MCF 10A (cell line): ENCODE measurements at places on chromosomes 2 and 18.

DNA sequence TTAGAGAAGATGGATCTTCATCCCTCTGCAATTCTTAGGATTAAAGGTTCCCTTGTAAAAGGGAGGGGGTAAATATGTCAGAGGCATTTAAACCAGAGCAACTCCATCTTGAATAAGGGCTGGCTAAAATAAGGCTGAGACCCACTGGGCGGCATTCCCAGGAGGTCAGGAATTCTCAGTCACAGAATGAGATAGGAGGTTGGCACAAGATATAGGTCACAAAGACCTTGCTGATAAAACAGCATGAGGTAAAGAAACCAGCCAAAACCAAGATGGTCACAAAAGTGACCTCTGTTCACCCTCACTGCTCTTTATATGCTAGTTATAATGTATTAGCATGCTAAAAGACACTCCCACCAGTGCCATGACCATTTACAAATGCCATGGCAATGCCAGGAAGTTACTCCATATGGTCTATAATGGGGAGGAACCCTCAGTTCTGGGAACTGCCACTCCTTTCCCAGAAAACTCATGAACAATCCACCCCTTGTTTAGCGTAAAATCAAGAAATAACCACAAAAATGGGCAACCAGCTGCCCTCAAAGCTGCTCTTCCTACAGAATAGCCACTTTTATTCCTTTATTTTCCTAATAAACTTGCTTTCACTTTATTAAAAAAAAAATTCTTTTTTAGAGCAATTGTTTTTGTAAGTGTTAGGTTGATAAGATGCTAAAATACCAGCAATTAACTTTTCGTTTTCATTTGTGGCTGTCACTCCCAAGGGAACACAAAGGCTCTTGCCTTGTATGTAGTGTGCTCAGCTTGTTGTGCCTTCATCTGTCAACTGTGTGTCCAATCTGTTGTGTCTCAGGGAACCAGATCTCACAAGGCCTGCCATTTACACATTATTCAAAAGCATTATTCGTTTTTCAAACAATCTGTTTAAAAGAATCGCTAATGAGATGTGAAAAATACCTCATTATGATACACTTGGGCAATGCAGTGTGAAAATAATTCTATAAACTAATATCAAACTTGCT, 205.2 kb upstream of the RGPD4 start:
- DNase-seq, result no peak

DNA sequence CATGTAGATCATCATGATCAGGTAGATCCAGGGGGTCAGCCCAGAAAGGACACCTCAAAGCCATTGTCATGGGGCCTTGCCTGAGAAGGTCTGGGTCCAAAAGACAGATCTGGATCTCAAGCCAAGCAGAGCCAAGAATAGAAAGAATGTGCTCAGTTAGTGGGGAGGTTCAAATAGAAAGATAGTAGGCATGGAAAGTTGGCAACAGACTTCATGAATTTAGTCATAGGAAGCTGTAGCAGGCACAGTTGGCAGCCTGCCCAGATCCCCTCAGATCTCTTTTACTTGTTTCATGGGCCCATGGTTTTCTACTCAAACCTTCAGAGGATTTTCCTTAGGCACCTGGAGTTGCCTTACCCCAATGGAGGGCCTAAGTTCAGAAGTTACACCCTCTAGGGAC, 767.0 kb downstream of the SLC4A3 start:
- DNase-seq, result peak; percentile 80

- no peak for DNase-seq
These were observed 24.2 kb downstream of the OTOF start for GRCh38 chr2:26453421-26454329.

- peak; percentile 83 for DNase-seq
These were observed 23.7 kb downstream of the TMEM127 start for GRCh38 chr2:96241900-96242611.

DNA sequence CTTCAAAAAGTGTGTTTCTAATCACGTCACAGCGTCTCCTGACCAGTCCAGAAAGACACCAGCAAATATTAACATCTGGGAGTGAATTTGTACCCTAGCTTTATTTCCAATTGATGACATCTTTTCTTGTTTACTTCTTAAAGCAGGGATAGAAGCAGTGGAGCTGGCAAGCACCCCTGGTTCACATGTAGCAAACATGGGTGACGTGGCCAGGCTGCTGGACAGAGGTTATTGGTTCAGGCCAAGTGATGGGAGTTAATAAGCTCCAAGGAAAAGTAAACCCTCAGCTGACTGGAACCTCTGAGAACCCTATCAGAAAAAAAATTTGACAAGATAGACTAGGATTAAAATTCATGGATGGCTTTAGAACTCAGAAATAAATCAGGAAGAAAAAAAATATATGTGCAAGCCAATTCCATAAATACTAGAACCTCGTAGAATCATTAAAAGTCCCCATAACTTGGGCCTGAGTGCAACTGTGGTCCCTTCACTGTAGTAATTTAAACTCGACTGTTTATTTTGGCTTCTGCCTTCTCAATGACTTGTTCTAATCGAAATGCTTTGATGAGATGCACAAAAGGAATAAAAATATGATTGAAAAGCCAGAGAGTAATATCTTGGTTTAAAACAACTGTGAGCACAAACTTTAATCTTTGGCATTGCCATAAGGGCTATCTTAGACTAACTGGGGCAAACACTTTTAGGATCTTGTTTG, 121.5 kb upstream of the CTAGE1 start:
- DNase-seq, result no peak

- no peak for DNase-seq
These were observed 70.7 kb downstream of the SOS1 start for GRCh38 chr2:39050109-39050508.

- no peak for DNase-seq
These were observed 50.5 kb downstream of the OSBPL6 start for GRCh38 chr2:178244777-178245176.

- DNase-seq, result no peak
These were observed 35.1 kb upstream of the CD8A start for GRCh38 chr2:86825693-86826381.

GRCh38 chr2:15560140-15560987, 770 bp downstream of the NBAS start:
- DNase-seq, result peak; percentile 34

DNA sequence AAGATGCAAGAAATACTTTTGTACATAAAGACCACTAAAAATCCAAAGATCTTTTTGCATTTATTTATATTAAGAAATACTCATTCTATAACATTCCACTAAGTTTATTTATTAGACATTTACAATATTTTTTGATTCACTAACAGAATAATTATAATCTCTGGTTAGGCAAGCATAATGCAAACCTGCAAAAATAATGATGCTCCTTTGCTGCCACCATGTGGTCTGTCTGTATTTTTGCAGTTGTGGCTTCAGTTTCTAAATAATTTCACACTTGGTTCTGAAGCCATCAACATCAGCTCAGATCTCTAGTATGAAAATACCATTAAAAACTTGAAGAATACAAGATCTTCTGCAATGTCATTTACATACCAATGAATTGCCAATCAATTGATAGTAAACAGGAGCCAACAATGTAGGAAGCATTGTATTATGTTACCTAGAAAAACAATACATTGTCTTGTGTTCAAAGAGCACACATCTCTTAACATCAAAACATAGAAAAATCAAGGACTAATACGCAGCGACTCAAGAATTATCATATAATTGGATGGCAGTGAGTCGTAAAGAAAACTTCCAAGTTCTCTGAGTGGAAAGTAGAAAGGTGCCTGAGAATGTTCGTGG, 28.8 kb upstream of the WDR75 start:
- peak; percentile 61 for DNase-seq

- no peak for DNase-seq
These were observed 288.6 kb downstream of the SETBP1 start for GRCh38 chr18:44969214-44969795.

DNA sequence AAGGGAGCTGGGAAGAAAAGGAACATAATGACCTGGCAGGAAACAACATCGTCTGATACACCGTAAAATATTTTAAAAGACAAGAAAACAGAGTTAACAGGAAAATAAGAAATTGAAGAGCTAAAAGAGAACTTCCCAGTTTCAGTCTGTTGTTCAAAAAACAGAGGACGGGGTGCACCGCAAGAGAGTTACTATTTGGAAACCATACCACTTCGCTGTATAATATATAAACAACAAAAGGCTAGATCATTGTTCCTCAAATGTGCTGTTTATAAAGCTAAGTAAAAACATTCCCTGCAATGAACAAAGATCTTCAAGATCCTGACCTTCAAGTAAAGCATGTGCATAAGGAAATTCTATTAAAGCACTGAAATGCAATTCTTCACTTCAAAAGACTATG, 2.1 kb downstream of the PPP3R1 start:
- no peak for DNase-seq

DNA sequence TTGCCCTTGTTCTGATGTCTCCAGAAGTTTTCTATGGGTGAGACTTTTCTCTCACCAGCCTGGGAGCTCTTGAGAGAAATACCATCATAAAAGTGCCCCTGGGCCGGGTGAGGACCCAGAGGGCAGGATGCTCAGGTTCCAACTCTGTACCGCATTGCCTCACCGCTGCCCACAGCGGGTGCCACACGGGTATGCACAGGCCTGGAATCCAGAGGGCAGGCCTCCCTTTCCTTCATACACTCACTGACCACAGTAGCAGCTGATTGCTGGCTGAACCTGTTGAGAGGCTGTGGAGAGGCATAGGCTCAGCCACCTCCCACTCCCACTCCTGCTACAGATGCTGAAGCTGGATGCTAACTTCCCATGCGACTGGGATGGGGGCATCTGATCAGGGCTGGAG, 293.8 kb downstream of the CYP26B1 start:
- no peak for DNase-seq

GRCh38 chr2:36489281-36489680, 108.7 kb downstream of the FEZ2 start:
- DNase-seq, result peak; percentile 55

DNA sequence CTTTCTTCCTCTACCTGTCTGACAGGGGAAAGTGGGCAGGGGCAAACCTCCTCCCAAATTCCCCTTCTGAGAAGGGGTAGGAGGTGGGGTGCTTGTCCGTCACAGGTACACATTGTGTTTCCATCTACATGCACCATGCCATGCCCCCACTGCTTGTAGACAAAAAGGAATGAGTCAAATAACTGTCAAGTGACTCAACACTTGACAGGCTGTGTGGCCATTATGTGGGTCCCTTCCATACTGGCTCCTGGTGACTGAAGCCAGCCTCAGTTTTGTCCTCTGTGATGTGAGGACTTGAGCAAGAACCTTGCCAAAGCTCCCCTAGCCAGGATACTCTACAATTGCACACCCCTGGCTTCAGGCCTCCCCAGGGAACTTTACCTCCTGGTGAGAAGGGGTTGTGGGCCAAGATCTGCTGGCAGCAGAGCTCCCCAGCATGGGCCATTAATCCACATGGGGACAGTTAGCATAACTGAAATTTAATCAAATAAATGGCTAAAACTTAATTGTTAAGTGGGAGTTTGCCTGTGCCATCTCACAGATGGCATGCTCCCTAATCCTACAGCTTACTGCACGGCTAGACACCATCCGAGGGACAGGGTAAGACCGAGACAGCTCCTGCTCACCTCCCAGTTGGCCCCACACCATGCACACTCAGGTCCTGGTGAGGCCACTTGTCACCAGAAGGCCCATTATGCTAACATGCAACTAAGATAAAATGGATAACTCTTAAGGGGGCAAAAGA, 140.2 kb downstream of the BCL11A start:
- no peak for DNase-seq

DNA sequence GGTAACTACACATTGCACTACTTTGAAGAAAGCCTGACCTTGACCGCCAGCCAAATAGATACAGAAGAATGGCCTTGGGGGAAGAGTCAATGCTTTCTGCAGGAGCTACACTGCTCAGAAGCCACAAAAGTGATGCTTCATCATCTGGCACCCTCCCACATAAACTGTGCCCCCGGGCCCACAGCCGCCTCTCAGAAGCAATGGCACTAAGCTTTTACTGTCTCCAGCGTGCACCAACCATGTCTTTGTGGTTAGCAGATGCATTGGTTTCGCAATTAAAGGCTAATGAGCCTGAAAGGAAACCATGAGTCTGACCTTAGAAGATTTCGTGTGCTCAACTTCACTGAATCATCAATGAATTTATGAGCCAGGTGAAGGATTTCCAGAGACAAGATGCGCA, 209.4 kb upstream of the TRIB2 start:
- DNase-seq, result peak; percentile 99

DNA sequence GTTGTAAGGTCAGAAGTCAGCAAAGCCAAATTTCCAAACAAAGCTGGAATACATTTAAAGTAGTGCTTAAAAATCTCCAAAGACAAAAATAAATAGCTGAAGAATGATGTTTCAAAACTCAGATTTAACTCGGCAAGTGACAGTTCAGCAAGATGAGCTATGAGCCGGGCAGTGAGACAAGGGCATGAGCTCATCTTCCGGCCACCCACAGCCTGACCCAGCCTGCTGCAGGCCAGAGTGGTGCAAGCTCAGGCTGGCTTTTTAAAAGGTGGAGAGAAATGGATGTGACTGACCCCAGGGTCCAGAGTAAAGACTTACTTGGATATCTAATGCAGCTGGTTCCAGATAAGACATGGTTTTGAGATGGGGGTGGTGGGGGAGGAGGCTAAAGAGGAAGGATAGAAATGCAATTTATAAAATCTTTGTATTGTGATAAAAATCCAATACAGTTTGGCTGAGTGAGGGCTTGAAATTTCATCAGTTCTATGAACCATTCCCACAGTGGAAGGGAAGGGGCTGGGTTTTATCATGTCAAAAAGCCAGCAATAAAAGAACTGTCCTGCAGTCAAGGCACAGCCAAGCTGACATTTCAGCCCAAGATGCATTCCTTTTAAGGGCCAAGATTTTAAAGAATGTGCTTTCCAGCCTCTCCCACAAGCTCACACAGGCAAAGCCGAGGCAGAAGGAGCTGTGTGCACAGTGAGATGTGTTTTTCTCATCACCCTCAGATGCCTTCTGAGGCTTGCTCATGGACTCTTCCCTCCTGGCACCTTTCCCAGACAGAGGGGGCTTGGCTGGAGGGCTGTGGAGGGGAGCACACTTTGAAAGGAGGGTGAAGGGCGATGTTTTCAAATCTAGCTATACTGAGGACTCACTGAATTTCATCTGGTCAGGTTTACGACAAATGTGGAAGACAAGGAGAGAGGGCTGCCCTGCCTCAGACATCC, 97.9 kb upstream of the KLHL29 start:
- peak; percentile 61 for DNase-seq

DNA sequence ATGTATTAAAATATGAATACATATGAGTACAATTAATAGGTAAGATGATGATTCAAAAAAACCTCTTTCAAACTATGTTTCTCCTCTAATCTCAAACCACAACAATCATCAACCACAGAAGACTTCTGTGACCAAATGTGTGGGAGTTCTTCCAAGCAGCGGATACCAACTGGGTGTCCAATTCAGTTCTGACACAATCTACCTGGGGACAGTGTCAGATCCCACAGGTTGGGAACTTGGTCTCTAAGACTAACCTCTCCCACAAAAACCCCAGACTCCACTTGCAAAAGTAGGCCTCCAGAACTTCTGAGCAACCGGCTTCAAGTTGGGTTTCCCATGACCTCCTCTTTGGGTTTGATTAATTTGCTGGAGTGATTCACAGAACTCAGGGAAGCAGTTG, 26.9 kb downstream of the FASTKD1 start:
- DNase-seq, result no peak

GRCh38 chr2:177585234-177585863, 192.8 kb downstream of the AGPS start:
- no peak for DNase-seq

- DNase-seq, result no peak
These were observed 37.2 kb downstream of the DRC1 start for GRCh38 chr2:26438926-26439325.
